ENCODE measurements at places on chromosomes 3 and 15.

GRCh38 chr3:43587303-43587702 is 34.5 kb downstream of the ANO10 start:
- DNase-seq = no peak

DNA sequence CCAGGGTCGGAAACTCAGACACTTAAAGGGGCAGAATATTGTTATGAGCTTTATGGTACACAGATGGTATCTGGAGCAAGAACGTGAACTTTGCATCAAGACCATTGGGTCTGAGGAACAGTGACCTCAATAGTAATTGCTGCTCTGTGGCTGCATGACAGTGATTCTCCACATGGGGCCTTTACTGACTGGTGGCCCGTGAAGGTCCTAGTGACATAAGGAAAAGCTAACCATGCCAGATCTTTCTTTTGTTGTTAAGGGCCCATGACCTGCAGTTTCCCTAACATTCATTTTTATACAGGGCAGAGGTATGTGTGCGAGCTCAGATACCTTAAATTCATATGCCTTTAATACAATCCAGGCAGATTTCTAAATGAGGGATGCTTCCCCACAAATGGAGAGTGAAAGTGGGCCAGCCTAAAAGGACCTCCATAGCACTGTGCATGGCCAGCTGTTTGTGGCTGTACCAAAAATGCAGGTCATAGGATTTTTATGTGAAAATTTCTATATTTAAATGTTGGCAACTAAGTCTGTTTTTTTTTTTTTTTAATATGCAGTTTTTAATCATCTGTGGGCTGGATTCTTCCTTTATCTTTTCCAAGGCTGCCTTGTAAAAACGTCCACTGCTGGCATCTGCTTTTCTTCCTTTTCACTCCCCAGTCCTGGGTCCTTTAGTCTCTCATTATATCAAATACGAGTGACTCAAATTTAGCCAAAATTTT is 188.0 kb upstream of the IL12A start:
- no peak for DNase-seq

DNA sequence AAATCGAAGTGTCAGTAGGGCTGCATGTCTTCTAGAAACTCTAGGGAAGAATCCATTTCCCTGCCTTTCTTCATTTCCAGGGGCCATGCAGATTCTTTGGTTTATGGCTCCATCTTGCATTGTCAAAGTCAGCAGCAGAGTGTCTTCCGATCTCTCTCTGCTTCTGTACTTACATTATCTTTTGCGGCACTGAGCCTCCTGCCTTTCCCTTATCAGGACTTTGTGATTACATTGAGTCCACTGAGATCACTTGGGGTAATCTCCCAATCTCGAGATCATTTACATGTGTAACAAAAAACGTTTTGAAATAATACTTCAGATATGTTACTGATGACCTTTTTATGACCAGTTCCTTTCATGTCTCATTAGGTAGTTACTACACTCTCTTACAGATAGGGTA is 695.9 kb downstream of the NSUN3 start:
- no peak for DNase-seq

- DNase-seq = peak; percentile 30
These were observed 111.1 kb upstream of the FOXB1 start for GRCh38 chr15:59892985-59893384.

GRCh38 chr15:41772720-41773331 is 1.5 kb upstream of the MAPKBP1 start:
- DNase-seq = peak; percentile 80

DNA sequence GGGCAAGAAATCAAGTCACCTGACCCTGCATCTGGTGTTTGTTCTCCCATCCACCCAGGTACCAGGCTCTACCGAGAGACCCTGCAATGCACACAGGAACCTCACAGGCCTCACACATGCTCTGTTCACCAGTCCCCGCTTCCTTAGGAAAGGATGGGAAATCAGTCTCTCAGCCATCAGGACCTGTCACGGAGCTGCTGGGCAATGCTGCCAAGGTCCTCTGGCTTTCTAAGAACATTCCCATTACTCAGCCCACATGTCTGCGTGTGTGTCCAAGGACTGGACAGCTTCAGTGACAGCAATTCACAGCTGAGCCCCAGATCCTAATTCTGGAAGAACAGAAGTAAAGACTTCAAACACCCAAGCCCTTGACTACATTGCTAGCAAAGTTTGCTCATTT is 6.5 kb upstream of the SRGAP3 start:
- DNase-seq = no peak

GRCh38 chr3:11187681-11188080 is 33.4 kb downstream of the HRH1 start:
- no peak for DNase-seq

- DNase-seq = no peak
These were observed 28.4 kb upstream of the EPHB3 start for GRCh38 chr3:184532940-184533732.

DNA sequence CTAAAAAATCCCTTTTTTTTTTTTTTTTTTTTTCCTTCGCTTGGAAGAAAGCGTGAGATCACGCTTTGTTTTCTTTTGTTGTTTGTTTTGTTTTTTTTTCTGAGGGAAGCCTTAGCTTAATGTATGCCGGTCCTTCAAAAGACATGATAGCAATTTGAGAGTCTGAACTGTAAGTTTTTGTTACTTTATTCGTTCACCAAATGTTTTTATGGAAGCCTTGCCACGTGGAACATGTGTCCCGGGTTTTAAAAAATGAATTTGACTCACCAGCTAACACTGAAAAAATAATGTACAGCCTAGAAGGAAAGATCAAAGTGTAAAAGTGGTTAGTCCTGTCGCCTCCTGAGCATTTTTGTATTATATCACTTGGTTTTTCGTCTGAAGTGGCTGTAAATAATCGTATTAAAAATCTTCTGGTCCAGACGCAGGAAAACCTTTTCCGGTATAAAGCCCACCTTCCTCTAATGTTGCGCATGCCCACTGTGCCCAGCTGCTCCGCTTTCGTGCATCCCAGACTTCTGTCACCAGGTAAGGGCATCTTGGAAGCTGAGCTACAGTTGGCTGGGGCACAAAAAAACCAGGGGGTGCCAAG is 795 bp upstream of the MYNN start:
- DNase-seq = peak; percentile 71

- DNase-seq = no peak
These were observed 11.1 kb downstream of the ISG20 start for GRCh38 chr15:88649753-88650551.

DNA sequence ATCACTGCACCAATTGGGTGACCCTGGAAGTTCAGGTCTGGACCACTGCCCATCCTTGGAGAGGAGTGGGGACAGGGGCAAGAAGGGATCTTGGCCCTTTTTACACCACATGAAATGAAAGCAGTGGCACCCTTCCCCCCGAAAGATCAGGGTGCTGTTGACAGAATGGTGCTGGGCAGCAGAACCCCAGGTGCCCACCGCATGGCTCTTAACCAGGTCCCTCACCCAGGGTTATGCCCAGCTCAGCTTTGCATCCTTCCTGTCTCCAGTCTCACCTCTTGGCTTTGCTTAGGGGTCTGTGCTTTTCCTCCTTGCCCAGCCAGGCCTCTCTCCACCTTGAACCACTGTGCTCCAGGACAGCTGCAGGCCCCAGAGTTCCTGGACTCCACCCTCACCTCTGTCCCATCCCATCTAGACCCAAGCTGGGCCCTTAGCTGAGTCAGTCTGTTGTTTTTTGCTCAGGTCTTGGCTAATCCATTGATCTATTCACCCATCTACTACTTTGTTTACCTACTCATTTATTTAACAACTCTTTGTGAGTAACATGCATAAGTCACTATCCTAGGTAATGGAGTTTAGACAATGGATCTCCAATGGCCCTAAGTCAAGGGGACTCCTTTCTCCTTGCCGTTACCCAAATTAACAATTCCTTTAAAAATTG is 77.1 kb upstream of the PRR23E start:
- no peak for DNase-seq

DNA sequence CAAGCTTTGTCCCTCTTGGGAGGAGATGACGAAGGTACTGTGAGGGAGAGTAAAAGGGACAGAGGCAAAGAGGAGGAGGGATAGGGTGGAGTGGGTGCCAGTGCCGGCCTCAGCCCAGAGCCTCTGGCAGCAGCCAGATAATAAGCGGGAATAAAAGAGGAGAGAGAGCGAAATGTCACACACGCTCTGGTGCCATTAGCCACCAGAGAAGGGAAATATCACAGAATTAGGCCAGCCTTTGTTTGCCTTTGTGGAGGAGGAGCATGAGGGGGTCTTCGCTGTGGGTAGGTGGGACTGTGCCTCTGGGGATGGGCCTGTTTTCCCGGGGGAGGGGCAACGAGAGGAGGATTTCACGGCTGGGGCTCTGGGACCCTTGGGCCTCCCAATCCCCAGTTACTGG is 67.8 kb downstream of the LINGO1 start:
- DNase-seq = no peak

DNA sequence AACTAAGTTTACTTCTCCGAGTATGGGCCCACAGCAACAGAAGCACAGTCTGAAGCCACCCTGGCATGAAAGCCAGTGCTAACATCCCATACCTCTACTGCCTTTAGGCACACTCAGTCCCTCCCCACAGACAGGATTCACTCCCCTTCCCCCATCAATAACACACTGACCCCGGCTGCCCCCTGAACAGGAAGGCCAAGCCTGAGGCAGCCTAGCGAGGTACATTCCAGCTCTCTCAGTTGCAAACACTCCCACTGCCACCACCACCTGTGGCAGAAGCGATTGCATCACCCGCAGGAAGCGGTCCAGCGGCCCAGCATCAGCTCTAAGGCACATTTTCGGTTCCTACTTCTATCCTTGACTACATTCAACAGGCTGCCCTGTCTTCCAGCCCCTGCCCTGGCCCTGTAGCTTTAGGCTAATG is 7.0 kb upstream of the BMF start:
- DNase-seq = no peak
